ENCODE measurements at places on chromosomes 11 and 22.

- no peak overlapping the region for H3K27ac ChIP-seq
- H3K4me3 ChIP-seq = no peak overlapping the region
- DNase-seq = no peak
- no peaks in the 10 kb centered on the region for H3K27me3 ChIP-seq
- H3K4me1 ChIP-seq = no peaks in the 10 kb centered on the region
These were observed 172.4 kb downstream of the CASP12 start for GRCh38 chr11:104725796-104726408.

GRCh38 chr11:80473562-80473961, 1032.7 kb upstream of the TENM4 start:
- no peaks in the 10 kb centered on the region for H3K36me3 ChIP-seq
- H3K27ac ChIP-seq = no peak overlapping the region
- no peak overlapping the region for H3K4me3 ChIP-seq
- no peaks in the 10 kb centered on the region for H3K4me1 ChIP-seq

DNA sequence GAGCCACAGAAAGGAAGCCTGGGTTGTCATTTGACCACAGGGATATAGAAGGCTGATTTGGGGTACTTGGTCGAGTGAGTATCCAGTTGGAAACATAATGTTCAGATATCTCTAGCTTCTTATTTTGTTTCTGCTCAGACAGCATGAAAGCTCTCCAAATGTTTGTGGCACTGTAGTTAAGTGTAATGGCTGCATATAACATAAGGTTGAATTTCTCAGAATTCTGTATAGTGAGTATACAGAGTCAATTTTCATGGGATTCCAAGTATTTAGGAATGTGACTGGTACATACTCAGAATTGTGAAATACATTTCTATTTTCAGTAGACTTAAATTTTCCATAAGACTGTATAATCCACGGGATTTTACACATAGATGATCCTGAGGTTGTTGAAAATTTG, 2102.1 kb upstream of the RAG2 start:
- no peak for DNase-seq
- no peak overlapping the region for H3K4me3 ChIP-seq
- no peaks in the 10 kb centered on the region for H3K4me1 ChIP-seq
- peaks cover 6% of the 10 kb centered on the region for H3K36me3 ChIP-seq

DNA sequence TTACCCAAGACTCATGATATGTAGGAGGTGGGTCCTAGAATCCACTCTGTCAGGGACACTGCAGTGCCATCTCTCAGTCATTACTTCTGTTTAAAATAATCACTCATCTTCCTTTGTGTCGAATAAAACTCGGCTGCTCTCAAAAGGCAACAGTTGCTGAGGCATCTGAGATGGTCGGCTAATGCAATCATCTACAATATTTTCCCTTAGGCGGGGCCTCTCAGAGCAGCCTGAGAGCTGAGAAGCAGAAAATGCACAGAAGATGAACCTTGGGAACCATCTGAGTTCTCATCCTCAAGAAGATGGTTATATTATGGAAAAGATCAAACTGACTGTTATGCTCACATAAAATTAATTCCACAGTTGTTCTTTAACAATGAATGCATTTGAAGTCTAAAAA, 1518.2 kb upstream of the TENM4 start:
- no peak overlapping the region for H3K4me3 ChIP-seq
- DNase-seq = no peak
- no peaks in the 10 kb centered on the region for H3K36me3 ChIP-seq

DNA sequence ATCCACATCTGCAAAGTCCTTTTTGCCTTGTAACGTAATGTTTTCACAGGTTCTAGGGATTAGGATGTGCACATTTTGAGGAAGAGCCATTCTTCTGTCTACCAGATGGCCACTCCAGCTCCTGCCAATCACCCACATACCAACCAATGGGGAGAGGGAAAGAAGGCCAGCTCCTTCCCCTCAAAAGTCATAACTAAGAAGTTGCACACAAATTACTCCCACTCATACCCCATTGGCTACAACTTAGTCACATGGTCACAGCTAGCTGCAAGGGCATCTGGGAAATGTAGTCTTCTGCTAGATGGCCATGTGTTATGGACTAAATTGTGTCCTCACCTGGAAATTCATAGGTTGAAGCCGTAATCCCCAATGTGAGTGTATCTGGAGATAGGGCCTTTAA, 15.4 kb upstream of the MYOD1 start:
- no peak overlapping the region for H3K4me3 ChIP-seq
- H3K27ac ChIP-seq = no peak overlapping the region
- H3K36me3 ChIP-seq = no peaks in the 10 kb centered on the region
- H3K4me1 ChIP-seq = no peaks in the 10 kb centered on the region
- no peak for DNase-seq

- no peak overlapping the region for H3K27ac ChIP-seq
- no peaks in the 10 kb centered on the region for H3K27me3 ChIP-seq
- peaks cover 7% of the 10 kb centered on the region for H3K4me1 ChIP-seq
- peaks cover 33% of the 10 kb centered on the region for H3K36me3 ChIP-seq
These were observed 76.8 kb upstream of the ADORA2A start for GRCh38 chr22:24350627-24351026.

All from activated T-cell treated with anti-CD3 and anti-CD28 coated beads, Interleukin-2, amount 50 U/mL, for 72 hours (primary cell).